ENCODE measurements at places on chromosomes 4 and X.

DNA sequence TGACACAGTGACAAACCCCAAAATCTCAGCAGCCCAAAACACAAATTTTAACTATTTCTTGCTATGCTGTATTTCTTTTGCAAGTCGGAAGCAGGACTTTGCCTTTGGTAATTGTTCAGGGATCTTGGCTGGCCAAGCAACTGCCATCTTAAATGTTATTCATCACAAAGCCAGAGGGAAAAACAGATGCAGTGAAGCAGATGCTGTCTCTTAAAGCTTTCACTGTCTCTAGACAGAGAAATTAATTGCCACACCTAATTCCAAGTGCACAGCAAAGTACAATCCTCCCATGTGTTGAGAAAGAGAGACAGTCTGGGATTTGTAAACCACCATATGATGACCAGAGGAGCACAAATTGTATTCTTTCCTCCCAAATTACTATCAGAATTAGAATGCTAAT is 30.0 kb upstream of the GALNT7 start:
- no peak for DNase-seq

DNA sequence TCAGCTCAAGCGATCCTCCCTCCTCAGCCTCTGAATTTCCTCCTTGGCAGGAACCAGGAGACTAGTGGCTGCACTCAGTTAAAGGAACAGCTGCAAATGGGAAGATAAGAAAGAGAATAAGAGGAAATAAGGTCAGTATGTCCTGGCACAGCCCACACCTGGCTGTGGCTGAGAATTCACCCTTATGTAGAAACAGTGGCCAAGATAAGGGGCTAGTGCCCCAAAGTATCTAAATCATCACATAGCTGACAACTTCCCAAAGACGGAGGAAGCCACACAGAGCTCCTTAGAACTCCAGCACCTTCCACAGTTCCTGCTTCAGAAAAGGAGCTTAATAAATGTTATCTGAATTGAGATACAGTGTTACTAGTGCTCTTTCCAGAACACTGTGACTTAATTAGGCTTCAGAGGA is 2.3 kb upstream of the CHIC2 start:
- no peak for DNase-seq

- no peak for DNase-seq
Observed at GRCh38 chr4:110154582-110154981, 43.8 kb downstream of the ELOVL6 start.

- DNase-seq: no peak
Observed at GRCh38 chrX:55033429-55033828, 2.7 kb upstream of the ALAS2 start.

DNA sequence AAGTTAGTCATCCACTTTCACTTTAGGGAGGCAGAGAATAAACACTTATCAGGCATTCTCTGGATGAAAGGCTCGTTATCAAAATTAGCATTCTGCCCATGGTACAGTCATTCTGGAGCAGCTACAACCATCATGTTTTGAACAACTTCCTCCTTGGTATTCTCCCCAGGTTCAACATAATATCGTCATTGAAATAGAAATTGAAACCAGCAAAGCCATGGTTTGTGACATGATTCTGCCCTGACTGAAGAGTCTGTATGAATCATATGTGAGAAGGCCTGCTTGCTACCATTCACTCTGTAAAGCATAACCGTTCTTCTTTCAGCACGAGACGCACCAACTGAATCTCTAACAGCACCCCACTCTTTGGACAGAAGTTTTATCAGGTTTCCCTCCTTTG is 127.5 kb upstream of the RADX start:
- DNase-seq: peak; percentile 35

DNA sequence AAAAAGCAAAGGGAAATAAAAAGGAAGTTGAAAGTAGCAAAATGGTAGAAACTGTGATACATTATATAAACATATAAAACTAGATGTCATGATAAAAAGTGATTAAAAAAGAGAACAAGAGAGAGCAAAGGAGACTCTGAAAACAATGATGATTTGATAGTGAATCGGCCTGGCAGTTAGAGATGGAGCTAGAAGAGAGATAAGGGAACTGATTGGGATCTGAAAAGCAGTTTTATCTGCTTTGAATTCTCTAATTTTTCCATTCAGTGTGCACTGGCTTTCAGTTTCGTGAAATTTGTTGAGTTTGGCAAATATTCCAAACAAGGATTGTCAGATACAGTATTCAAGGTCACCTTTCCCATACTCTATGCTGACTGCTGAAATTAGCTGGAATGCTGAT is 21.9 kb upstream of the CCSER1 start:
- DNase-seq: no peak

DNA sequence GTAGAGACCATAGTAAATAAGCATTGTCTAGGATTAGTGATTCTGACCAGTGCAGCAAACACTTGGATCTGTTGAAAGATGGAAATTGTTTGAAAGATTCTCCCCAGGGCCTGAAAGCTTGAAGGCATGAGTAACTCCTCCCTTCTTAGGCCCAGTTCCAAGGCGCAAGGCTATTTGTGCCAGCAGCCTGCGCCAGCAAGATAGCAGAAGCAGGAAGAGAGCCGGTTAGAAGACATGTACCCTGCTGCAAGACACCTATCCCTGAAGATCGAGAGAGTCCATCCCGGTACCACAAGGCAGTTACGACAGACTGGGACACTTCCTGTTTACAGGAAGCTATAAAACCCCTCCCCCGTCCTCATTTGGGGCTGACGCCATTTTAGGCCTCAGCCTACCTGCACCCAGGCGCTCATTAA is 72.4 kb upstream of the JADE1 start:
- no peak for DNase-seq

DNA sequence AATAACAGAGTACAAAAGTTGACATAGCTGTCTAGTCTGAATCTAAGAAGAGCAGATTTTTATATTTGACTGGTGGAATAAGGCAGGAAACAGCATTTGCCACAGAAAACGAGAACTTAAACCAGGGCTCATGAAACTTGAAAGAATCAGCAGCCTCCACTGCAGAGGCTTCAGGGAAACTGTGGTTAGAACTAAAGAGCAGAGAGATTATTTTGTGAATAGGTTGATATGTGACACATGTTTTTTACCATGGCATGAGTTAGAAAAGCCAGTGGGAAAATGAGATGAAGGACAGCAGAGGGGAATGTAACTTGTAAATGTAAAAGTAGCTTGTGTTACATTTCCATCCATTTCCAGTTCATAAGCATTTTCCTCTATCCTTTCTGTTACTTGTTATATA is 63.7 kb upstream of the CAMK2D start:
- DNase-seq: no peak

DNA sequence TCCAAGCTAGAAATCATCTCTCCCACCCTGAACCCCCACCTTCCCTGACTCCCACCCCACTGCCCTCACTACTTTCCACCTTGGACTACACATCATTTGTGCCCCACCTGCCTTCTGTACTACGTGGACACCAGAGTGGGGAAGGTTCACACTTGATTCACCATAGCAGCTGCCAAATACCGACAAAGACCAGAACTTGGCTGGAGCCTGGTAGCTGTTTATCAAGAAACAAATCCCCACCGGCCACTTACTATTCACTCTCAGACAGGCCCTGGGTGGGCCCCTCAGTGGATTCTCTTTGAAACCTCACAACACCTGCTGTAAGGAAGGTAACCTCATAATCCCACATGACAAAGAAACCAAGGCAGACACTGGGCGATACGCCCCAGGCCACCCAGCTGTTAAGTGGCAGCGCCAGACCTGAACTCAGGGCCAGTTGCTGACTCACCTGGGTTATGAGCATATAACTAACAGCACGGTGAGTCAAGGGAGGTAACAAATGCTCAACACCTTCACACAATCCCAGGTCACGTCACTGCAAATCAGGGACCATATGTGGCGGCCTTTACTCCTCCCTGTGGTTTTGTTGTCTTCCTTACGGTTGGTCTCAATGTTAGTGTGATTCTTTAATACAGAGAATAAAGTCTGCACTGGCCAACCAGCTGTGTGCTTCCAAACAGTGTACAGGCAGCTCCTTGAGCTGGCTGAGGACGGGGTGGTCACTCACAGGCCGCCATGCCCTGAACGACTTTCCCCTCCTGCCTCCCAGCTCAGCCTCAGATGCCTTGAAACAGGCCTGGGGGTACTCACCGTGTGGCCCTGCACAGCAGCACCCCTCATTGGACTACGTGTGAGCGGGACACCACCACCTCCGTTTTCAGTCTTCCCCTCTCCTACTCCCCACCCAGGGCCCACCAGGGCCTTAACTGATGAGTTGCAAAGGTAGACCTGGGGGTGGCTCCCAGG is 7.5 kb downstream of the WDR1 start:
- DNase-seq: no peak

DNA sequence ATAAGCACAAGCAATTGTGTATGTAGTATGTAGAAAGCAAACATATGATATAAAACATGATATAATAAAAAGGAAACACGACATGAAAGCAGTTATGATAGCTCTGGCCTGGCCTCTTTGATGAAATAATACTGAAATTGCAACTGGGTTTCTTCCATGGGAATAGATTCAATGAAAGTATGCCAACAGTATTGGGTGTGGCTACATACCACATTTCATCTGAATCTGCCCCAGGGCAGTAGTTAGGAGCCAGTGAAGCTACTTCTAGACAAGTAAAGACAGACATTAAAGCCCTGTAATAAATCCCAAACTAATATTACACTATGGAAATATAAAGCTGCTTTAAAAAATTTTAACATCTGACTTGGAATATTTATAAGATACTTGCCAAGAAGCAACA is 207.3 kb downstream of the FBXW7 start:
- DNase-seq: no peak

GRCh38 chr4:5755679-5756078 is 44.7 kb downstream of the EVC start:
- no peak for DNase-seq

DNA sequence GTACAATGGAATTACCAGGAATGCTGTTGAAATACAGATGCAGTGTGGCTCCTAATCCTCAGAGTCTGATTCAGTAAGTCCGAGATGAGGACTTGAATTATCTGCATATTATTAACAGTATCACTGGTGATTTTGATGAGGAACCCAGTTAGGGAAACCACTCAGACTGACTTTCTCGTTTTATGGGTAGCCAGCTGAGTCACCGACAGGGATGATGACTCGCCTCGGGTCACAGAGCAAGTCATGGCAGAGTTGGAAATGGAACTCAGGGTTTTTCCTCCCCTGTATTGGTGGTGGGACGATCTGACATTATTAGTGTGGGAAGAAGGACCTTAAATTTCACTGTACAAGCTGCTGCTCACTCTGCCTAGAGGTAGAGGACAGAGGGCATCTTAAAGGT is 51.3 kb downstream of the RTL9 start:
- no peak for DNase-seq

DNA sequence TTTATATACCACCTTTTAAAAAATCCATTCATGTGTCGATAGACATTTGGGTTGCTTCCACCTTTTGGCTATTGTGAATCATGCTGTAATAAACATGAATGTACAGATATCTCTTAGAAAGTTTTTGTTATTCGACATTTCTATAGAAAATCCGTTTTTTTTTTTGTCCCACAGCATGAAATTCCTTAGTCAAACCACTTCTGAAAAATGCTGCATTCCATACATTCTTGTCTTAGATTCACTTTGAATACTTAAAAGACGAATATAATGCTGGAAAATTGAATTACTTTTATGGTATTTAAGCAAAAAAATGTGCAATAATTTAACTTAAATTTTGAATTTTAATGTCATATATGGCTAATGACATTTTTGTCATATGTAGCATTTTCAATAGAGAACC is 1345.5 kb downstream of the TECRL start:
- no peak for DNase-seq

DNA sequence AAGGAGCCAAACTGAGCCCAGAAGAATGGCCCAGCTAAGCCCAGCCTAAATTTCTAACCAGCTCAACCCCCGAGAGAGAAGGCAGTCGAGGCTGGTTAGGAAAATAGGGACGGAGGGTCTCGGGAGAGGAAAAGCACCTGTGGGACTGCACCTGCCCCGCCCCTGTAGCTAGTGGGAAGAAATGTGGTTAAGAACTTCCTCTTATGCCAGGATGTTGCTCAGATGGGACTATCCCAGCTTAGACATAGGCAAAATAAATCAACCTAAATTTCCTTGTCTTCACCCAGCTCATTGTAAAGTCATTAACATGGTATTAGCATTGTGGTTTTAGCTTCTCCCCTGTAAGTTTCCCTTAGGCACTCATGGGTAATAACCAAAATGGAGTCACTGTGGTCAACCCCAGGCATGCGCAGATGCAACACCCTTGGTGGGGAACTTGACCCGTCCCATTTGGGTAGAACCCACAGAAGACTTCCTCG is 86.8 kb downstream of the ZNF718 start:
- no peak for DNase-seq

All from GM10248 (cell line).